ENCODE measurements at places on chromosomes 3 and 15.

DNA sequence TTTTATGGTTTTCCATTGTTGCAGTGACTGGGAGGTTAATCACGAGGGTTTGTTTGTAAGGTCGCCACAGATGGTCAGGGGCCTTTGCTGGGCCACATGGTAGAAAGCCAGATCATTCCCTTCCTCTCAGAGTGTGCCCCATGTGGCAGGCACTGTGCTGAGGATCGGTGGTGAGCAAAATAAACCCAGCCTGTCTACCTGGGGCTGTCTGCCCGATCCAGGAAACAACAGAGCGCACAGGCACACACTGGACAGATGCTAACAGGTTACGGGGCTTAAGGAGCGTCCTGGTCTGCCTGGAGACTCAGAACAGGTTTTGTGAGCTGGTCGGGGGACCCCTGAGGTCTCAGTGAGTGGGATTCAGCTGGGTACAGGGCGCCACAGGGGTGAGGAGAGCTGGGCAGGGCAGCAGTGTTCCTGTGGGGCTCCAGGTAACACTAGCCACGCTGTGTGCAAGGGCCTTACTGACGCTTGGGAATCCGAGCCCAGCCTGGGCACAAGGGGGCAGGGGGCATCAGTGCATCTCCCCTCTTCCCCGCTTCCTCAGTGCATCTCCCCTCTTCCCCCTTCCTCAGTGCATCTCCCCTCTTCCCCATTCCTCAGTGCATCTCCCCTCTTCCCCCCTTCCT lies 136.4 kb downstream of the DNAJB8 start:
- DNase-seq = no peak

- peak; percentile 38 for DNase-seq
Observed at GRCh38 chr15:90956274-90957030, 1.8 kb downstream of the RCCD1 start.

DNA sequence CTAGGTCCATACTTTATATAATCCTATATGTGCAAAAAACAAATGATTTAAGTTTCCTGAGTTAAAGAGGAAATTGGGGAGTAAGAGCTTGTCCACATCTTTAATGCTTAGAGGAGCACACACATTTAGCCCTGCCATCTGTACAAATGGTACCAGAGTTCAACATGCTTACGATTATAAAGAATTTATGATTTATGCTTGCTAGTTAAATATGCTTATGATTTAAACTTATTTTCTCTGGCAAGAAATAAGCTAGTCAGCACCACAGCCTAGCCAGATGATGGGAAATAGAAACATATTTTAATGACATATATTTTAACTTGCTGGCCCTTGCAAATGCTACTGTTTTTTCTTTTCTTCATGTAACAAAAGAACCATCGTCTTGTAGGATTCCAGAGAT lies 48.3 kb downstream of the EIF4E3 start:
- no peak for DNase-seq

GRCh38 chr3:127457094-127457475 lies 133.4 kb downstream of the TPRA1 start:
- DNase-seq = no peak

- DNase-seq = no peak
Observed at GRCh38 chr3:131485119-131485518, 17.7 kb downstream of the MRPL3 start.

- no peak for DNase-seq
Observed at GRCh38 chr3:29239376-29239775, 41.5 kb upstream of the RBMS3 start.

GRCh38 chr3:195906865-195907683 lies 1.3 kb downstream of the TNK2 start:
- DNase-seq = peak; percentile 73

DNA sequence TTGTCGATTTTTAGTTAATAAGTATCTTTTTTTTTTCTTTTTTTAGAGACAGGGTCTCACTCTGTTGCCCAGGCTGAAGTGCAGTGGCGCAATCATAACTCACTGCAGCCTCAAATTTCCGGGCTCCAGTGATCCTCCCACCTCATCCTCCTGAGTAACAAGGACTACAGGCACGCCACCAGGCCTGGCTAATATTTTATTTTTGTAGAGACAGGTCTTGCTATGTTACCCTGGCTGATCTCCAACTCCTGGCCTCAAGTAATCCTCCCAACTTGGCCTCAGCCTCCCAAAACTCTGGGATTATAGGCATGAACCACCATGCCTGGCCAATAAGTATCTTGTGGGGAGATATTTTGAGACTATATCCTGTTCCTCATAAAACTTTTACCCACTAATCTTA lies 29.4 kb upstream of the ARID3B start:
- DNase-seq = no peak

GRCh38 chr3:63918321-63918720 lies 6.1 kb upstream of the SCAANT1 start:
- no peak for DNase-seq

DNA sequence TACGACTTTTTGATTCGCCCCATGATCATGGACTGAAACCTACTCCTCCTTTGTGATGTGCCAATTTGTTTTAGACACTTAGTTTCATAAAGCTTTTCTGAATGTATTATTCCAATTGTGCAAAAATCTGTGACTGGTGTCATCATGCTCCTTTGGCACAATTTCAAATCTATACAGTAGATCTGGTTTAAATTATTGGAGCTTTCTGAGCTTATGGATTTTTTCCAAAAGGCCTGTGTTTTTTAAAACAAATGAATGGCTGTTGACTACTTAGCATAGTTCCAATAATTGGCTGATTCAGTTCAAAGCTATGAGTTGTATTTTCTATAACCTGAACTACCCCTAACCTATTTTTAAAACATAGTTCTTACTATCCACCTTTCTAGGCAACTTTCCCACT lies 282.7 kb downstream of the CNTN3 start:
- DNase-seq = no peak

DNA sequence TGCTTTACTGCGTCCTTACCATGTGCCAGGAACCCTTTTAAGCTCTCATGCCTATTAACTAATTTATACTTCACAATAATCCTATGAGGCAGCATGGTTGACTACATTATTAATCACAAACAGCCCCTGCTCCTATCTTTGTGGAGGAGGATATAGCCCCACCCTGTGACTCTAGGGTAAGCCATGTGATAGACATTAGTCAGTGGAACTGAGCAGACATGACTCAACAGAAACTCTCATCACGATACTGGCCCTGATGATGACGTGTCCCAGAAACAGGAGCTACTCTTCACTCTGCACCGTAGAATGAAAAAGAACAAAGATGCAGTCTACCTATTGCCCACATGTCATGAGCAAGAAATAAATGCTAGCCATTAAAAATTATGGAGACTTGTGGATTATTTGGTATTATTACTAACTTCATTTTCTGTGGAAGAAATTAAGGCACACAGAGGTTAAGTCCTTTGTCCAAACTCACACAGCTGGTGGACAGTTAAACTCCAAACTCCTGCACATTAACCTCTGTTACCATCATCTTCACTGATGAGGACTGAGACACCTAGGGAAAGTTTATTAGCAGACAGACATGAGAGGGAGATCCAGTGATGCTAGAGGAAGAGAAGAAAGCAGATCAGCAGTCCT lies 51.2 kb downstream of the CFAP20DC start:
- no peak for DNase-seq

GRCh38 chr3:71371282-71371681 lies 212.2 kb downstream of the FOXP1 start:
- no peak for DNase-seq

DNA sequence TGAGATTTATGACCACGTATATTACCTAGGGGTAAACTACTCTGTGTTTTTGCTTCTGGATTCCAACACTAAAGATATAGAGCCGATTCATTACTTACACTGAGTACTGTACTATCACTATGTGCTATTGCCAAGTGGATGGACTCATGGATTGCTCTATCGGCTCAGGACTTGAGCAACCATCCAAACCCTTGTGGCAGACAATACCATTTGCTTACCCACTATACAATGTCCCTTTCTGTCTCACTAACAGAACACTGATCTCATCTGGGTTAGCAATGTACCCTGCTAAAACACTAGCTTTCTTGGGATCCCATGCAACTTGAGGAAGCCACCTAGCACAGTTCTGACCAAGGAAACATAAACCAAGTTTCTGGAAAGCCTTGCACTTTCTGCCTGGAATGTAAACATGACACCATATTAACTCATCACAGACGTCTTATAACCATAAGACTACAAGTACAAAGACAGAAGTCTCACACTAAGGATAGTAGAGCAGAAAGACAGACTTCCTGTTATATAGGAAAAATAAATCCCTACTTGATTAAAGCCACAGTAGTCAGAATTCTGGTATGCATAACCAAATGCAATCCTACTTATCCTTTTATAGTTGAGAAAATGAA lies 38.6 kb downstream of the HACD2 start:
- no peak for DNase-seq

DNA sequence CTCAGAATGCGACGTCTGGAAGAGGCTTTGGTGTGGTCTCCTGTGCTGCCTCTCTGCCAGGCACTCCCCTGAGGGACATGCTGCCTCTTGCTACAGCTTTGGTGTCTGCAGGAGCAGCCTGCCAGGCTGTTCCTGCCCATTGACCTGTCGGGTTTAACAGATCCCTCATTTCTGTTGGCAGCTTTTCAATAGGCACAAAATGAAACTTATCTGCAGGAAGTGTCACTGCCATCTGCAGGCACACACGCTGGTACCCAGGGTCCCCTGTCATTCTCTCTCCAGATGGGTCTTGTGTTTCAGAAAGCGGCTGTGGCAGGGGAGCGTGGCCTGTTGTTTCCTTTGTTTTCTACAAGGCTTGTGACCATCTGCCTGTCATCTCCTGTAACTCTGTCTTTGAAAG lies 328.3 kb upstream of the CHRM5 start:
- no peak for DNase-seq

GRCh38 chr3:191198932-191199331 lies at the start of gene OSTN:
Gene OSTN (plus strand): TSS chr3:191199241. CDS start chr3:191212533, 13,292 bp downstream.
- no peak for DNase-seq

GRCh38 chr3:105771392-105771791 lies 97.4 kb downstream of the CBLB start:
- no peak for DNase-seq

DNA sequence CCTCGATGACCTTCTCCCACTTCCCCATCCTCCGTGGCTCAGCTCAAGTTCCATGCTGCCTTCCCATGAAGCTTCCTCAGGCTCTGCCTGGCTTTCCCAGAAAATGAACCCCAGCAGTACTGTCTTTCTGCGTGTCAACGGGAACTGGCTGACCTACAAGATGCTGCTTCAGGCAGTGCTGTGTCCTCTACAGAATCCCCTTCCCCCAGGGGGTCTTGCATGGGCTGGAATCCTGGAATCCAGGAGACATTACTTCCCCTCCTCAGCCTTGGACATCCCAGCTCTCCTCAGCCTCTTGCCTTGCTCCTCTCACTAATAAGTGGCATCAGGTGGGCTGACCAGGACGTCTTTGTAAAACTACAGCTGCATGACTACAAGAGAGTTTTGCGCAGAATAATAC lies 5.4 kb downstream of the CCDC12 start:
- DNase-seq = no peak

GRCh38 chr3:187967993-187968392 lies 186.0 kb upstream of the LPP start:
- no peak for DNase-seq

- no peak for DNase-seq
Observed at GRCh38 chr3:49716169-49716568, 3.3 kb downstream of the AMIGO3 start.

DNA sequence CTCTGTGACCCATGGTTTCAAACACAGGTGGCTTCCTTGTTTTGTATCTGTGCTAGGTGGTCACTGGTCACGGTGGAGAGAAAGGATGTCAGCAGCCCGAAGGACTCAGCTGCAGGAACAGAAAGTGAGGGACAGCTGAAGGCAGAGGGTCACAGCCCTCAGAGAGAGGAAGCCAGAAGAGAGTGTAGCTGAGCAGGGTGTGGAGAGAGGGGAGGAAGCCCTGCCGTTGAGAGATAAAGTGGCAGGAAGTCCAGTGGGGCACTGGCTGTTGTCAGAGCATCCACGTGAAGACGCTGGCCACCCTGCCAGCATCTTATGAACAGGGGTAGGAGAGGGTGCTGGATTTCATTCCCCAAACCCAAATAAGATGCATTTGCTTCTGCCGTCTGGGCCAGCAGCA lies 36.9 kb downstream of the LIMD1 start:
- no peak for DNase-seq

GRCh38 chr3:126994661-126995245 lies 11.8 kb downstream of the PLXNA1 start:
- DNase-seq = no peak

GRCh38 chr3:38746641-38747040 lies 69.4 kb downstream of the SCN10A start:
- DNase-seq = no peak

DNA sequence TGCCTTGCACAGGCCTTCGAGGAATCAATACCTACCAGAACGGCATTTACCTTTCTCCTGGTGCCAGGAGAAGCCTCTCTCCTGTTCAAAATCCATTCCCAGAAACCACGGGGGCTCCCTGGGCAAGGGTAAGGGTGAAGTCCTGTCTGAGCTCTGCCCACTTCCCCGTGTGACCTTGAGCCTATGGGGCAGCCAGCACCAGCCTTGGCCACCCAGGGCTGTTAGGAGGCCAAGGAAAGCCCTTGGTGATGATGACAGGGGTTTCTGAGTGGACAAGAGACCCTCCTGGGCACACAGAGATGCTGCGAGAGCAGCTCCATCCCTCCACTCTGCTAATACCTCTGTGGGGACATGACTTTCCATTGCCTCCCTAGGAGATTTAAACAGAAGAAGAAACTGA lies 5.9 kb downstream of the SCN5A start:
- DNase-seq = no peak

GRCh38 chr3:165624761-165625160 lies 212.5 kb downstream of the BCHE start:
- DNase-seq = no peak

GRCh38 chr3:37906734-37907282 lies 45.1 kb downstream of the CTDSPL start:
- DNase-seq = no peak

DNA sequence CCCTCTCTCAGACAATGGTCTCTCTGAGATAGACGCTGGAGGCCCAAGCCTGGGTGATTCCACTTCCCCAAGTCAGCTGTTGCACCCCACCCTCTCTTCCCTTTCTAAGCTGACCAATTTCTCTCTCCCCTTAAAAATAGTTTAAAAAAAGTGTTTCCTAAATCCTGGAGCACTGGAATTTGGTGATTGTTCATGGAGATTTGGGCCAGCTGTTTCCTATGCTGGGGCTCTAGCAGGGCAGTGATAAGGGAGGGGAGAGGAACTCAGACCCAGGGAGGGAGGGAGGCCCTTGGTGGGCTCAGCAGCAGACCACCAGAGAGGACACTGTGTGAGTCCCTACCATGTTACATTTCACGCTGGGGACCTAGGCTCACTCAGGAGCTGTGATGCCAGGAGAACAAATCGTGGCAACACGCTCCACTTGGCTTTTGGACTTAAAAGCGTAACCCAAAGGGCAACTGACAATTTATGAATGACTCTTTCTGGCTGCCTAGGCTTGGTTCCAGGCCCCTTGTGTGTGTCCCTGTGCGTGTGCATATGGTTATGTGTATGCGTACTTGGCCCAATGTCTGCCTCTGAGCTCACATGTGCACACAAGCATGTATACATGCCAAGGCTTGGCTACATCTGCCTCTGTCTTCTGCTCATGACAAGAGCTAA lies 59.8 kb upstream of the INSYN1 start:
- no peak for DNase-seq

DNA sequence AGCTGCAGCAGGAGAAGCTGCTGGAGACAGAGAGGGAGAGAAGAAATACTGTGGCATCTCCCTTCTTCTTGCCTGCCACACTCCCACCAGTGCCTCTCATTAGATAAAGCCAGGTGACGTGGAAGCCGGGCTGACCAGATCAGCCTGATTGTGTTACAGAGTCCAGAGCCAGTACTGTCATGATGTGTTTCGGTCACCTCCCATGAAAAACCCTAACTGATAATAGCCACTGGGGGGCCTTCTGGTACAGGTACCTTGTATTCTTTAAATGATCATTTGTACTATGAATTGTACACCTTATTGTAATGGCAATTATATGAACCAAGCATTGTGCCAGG lies 125.8 kb upstream of the TMEM108 start:
- no peak for DNase-seq

Measured in activated CD4-positive, alpha-beta T cell treated with anti-CD3 and anti-CD28 coated beads for 1 hour (primary cell).